Stimulated activated CD4-positive, alpha-beta T cell treated with anti-CD3 and anti-CD28 coated beads, Interleukin-4, amount 100 ng/mL, for 48 hours (primary cell): ENCODE measurements at places on chromosomes 11 and 22.
A peak's percentile ranks its signal among the peaks of the same experiment; 100 is the strongest.

GRCh38 chr22:31092161-31092560 is 11.0 kb downstream of the SMTN start:
- DNase-seq: no peak

GRCh38 chr22:39532215-39533073 is at the start of gene RPS19BP1:
Gene RPS19BP1 (minus strand): TSS chr22:39532748. CDS start chr22:39532738, 10 bp downstream.
- peak; percentile 97 for DNase-seq

GRCh38 chr11:1932105-1932480 is 12.6 kb downstream of the TNNT3 start:
- no peak for DNase-seq

DNA sequence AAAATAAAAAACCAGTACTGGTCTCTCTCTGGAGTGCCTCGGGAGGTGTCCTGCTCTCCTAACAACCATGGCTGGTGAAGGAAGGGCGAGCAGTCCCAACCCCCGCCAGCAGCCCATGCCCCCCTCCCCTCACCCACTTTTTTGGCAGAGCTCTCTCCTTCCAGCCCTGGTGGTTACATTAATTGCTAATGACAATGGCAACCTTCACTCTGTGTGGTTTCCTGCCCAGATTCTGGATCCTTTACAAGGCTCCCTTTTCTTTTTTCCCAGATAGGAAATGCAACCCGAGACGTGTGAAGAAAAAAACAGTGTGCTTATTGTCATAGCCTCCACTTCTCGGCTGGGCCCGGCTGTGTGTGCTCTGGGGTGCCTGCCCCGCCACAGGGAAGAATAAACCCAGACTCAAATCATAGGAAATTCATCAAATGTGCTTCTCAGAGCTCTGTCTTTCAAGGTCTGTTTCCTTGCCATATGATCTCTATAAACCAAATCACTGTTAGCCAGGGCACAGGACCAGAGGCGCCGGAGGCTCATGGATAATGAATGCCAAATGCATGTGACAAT is 513.0 kb downstream of the SOX6 start:
- no peak for DNase-seq

- DNase-seq: peak; percentile 40
These were observed 547 bp downstream of the PARVG start for GRCh38 chr22:44181033-44181911.

- no peak for DNase-seq
These were observed 15.5 kb upstream of the ST3GAL4 start for GRCh38 chr11:126339863-126340434.

GRCh38 chr11:1042626-1043562 is 6.4 kb upstream of the MUC6 start:
- DNase-seq: no peak

DNA sequence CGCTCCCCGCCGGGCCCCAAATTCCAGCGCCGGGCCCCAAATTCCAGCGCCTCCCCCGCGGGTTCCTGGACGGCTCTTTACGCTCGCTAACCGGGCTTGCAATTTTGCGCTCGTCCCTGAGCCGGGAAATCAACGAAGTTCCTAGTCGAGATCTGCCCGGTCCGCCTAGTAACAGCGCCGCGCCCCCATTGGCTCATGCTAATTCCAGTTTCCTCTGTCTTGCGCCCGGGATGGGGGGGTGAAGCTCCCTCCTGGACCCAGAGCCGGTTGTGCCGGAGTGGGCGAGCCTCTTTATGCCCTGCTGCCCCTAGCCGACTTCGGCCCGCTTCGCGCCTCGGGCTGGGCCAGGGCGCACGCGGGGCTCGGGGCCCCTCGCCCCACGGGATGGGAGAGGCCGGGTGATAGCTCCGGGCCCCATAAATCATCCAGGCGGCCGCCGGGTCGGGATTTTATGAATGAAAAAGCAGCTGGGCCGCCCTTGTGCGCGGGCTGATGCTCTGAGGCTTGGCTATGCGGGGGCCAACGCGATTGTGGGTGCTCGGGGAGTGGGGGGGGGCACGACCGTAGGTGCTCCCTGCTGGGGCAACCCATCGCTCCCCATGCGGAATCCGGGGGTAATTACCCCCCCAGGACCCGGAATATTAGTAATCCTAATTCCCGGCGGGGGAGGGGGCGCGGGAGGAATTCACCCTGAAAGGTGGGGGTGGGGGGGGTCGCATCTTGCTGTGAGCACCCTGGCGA is 1.8 kb upstream of the CCND1 start:
- no peak for DNase-seq

DNA sequence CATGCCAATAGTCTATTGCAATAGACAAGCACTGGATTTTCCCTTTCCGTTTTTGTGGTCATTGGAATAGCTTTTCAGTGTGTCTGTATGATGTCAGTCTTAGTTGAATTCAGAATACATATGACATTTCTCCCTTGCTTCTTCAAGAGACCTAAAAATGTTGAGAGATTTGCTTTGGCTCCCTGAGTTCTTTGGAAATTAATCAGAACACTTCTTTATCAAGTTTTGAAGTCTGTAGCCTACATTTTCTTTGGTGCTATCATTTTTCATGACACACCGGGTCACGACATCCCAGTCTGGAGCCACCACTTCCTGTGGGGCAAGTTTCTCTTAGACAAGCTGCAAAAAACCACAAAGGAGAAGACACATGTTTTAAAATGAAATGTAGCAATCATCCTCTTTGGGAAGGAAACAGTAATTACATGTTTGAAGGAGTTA is 847.1 kb downstream of the OPCML start:
- DNase-seq: no peak

- DNase-seq: no peak
These were observed 257.4 kb upstream of the UBASH3B start for GRCh38 chr11:122398167-122398566.

- DNase-seq: no peak
These were observed 77.3 kb upstream of the ARFGAP3 start for GRCh38 chr22:42934338-42934737.

DNA sequence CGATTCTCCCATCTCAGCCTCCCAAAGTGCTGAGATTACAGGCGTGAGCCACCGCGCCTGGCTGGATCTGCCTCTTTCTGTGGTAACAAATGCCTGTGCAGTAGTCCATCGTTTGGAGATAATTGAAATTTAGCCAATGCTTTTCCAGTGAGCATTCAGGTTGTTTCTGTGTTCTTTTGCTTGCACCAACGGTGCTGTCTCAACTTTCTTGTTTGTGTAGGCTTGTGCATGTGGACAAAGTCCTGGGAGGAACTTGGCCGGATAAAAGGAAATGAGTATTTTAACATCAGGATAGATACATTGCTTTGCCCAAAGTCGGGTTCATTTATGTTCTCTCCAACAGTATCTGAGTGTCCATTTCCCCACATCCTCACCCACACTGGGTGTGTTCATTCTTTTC is 85.7 kb downstream of the KIAA1671 start:
- DNase-seq: no peak

GRCh38 chr11:77967753-77968152 is 26.7 kb downstream of the INTS4 start:
- DNase-seq: no peak

GRCh38 chr11:70206226-70206981 is 3.3 kb downstream of the FADD start:
- no peak for DNase-seq

DNA sequence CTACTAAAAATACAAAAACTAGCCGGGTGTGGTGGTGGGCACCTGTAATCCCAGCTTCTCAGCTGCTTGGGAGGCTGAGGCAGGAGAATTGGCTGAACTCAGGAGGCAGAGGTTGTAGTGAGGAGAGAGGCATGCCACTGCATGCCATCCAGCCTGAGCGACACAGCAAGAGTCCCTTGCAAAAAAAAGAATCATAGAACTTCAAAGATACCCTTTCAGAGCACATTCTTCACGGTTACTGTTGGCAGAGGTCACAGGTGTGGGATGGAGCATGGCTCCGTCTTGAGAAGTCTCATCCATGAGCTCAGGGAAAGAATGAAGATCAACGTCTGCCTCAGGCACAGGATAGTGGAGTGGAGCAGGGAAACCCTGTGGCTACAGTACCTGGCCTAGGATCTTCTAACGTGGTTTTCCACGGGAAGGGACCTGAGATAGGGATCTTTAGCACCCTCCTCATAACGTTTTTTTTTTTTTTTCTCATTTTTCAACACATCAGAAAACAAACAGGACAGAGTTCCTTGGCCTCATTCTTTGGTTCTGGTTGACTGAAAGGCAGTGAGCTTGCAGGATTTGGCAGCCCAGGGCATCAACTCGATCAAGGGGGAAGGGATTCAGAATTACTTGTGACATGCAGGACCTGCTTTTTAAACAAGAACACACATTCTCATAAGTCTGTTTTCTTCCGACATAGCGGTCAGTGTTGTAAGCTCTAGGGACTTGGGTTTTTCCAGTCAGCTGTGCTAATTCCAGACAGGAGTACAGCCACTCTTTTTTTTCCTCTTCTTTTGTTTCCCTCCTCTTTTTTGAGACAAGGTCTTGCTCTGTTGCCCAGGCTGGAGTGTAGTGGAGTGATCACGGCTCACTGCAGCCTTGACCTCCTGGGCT is 22.8 kb downstream of the F2 start:
- DNase-seq: no peak

- DNase-seq: no peak
These were observed 126.7 kb upstream of the BLID start for GRCh38 chr11:122242731-122243130.

- DNase-seq: no peak
These were observed 271.9 kb downstream of the ST3GAL4 start for GRCh38 chr11:126627421-126627820.

DNA sequence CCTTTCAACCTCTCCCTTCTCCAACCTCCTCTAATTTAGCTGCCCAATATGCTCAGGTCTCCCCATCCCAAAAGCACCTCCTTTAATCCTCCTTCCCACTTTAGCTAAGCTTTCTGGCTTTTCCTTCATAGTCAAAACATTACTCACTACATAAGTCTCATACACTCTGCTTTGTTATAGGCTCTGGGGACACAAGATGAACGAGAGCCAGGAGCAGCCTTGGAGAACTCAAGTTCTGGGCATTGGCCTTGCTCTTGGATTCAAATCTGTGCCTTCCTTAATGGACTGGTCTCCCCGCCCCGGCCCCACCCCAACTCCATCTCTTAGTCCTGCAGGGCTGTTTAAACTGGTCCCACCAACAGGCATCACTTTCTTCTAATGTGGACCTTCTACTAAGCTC is 11.4 kb upstream of the HPX start:
- DNase-seq: no peak

- no peak for DNase-seq
These were observed 22.7 kb upstream of the RRM1 start for GRCh38 chr11:4071914-4072313.

GRCh38 chr11:2530855-2531200 is 86.0 kb downstream of the KCNQ1 start:
- no peak for DNase-seq

DNA sequence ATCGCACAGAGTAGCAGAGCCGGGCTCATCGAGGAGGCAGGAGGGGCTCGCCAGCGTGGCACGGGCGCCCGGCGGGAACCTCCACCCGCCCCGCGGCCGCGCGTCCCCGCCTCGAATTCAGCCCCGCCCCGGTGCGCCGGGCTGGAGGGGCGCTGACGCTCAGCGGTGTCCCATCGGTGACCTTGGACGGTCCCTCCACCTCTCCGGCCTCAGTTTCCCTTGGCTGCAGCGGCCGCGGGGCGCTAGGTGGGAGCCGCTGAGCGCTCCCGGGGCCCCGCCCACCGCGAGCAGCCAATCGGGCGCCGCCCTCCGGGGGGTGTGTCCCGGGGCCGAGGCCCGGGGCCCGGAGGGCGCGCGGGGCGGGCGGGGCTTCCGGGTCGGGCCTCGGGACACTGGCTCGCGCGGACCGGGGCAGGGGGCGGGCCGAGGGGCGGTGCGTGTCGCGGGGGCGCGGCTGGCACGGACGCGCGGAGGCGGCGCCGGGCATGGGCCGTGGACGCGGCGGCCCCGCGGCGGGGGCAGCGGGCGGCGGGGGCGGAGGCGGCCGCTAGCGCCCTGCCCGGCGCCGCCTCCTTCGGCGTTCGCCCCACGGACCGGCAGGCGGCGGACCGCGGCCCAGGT is at the start of gene PPARA:
PPARA (plus strand) TSS at position 493 of the 621 bp plus-strand sequence. CDS start 47,858 bp downstream, outside the sequence.
- peak; percentile 86 for DNase-seq

DNA sequence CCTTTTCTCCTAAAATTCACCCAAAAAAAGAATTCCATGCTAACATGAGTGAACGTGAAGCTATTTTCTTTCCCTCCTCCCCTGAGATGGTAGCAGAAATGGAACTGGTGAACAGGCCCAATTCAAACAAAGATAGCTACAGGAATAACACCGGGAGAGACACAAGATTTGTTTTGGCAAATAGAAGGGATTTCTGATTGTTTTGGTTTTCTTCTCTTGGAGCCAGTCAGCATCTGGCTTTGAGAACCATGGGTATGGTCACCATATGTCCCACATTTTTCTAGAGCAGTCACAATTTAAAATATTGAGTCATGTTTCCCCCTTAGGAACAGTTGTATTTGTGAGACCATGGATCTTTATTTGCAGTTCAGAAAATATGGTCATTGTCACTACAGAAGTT is 214.1 kb downstream of the FAM76B start:
- no peak for DNase-seq

- DNase-seq: no peak
These were observed 51.2 kb upstream of the MYO18B start for GRCh38 chr22:25690798-25691197.

GRCh38 chr22:50563413-50564160 is 868 bp upstream of the SYCE3 start:
- no peak for DNase-seq

- DNase-seq: no peak
These were observed 21.0 kb upstream of the OR5AK2 start for GRCh38 chr11:56967726-56968125.

- no peak for DNase-seq
These were observed 87.1 kb upstream of the OPCML start for GRCh38 chr11:133619397-133619796.

DNA sequence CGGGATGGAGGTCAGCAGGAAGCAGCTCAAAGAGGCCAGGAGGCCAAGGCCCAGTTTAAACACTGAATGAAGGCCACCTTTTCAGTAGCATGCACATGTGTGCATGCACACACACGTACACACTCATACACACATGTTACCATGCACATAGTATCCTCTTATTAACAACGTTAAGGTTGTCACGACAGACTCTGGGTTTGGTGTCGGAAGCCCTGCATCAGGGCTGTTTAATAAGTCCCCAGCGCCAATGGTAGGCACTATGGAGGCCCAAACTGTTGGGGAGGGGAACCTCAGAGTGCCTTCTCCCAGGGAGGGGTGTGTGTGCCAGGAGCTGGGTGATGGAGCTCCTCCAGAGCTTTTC is 39.5 kb upstream of the ADA2 start:
- DNase-seq: no peak

DNA sequence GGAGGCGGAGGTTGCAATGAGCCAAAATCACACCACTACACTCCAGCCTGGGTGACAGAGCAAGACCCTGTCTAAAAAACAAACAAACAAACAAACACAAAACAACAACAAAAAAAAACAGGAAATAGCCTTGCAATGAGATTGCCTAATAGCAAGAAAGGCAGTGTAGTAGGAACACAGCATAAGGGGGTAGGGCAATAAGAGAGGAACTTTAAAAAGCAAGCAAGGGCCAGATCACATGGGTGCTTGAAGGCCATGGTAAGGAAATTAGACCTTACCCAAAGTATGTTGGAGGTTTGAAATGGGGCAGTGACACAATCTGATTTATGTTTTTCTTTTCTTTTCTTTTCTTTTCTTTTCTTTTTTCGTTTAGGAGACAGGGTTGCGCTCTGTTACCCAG is 34.7 kb upstream of the NRIP3 start:
- DNase-seq: no peak

GRCh38 chr11:74546752-74547151 is 45.6 kb upstream of the POLD3 start:
- DNase-seq: no peak

GRCh38 chr11:45110562-45110961 is 35.9 kb upstream of the PRDM11 start:
- no peak for DNase-seq
